AML-193 (cell line): ENCODE measurements at places on chromosomes 5 and 9.

DNA sequence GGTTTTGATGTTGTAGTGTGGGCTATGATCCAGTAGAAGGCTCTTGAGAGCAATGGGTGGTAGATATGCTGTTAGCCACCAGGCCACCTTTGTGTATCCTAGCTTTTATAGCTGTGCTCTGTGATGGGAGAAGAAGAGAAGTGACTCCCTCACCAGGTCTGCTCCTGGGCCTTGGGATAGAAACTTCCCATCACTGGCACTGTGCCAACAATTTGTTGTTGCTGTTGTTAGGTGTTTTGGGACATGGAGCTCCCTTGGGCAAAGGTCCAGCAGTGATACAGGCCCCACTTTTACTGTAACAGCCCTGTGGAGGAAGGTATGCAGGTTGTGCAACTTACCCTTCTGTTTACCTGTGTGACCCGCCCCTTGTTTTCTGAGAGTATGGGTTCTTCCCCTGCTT is 570.9 kb upstream of the GRIN3A start:
- no peak for DNase-seq

DNA sequence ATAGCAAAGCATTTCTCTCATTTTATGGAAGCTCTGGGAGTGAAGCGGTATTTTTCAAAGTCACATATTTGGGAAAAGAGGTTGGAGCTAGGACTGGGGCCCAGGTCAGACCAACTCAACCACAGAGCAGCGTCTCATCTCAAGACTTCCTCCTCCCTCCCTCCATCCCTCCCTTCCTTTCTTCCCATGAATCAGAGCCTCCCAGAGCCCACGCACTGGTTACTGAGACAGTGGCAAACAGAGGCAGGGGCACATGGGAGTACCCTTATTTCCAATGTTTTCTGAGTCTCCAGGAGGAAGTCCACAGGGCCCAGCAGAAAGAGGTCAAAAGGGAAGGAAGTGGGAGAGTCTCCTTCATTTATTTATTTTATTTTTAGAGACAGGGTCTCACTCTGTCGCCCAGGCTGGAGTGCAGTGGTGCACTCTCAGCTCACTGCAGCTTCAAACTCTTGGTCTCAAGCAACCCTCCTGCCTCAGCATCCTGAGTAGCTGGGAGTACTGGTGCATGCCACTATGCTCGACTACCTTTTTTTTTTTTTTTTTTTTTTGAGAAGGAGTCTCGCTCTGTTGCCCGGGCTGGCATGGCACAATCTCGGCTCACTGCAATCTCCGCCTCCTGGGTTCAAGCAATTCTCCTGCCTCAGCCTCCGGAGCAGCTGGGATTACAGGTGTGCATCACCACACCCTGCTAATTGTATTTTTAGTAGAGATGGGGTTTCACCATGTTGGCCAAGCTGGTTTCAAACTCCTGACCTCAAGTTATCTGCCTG is 52.5 kb upstream of the CDKN2AIPNL start:
- no peak for DNase-seq

- no peak for DNase-seq
Measured at GRCh38 chr9:26947736-26948135, 694 bp upstream of the PLAA start.

DNA sequence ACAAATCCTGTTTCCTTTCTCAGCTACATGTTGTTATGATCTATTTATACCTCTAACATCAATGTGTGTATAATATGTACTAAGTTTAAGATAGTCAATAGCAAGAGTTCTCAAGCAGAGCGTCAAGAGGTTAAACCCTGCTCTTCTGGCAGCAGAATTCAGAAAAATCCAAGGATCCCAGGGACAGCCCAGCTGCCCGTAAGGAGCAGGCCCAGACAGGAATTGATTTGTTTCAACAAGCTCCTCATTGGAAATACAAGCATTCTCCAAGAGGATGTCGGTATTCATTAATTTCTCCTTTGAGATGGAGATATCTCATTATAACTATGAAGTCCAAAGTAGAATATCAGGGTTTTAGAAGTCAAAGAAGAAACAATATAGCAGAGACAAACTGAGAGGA is 14.9 kb downstream of the EFNA5 start:
- DNase-seq: no peak

GRCh38 chr5:64165500-64166200 is at the start of gene RNF180:
Gene RNF180 (plus strand): TSS chr5:64165843. CDS start chr5:64200808, 34,965 bp downstream.
- no peak for DNase-seq

- no peak for DNase-seq
Measured at GRCh38 chr5:55250064-55250463, 16.7 kb upstream of the CCNO start.

DNA sequence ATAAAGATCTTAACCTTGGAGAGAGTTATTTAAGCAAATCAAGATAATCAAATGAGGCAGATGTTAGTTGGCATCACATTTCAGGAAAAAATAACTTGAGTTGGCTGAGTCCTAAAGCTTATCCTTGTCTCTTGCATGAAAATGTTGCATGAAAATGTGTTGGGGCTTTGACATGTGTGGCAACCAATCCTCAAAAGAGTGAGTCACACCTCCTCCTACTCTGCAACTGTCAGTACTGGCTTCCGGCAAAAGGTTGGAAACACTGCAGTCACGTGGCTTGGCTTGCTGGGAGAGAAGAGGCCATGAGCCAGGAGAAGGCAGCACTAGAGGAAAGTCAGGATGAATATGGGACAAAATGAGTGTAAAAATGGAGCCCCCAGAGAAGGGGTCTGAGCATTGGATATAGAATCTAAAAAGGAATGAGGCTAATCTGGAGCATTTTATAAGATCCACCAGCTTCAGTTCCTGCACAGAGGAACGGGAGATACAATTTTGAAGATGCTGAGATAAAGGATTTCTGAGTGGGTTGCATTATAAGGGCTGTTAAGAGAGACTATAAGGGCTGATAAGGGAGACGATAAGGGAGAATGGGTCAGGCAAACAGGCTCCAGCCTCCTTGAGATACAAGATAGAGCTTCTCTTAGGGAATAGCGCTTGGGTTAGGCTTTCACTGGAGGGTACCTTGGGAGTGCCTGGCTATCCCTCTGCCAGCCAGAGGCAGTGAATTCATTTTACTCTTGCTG is 43.1 kb downstream of the SPATA31D1 start:
- no peak for DNase-seq

- no peak for DNase-seq
Measured at GRCh38 chr5:16477541-16477940, 11.9 kb upstream of the ZNF622 start.

- DNase-seq: no peak
Measured at GRCh38 chr5:751496-751895, 33.0 kb downstream of the ZDHHC11B start.

- DNase-seq: no peak
Measured at GRCh38 chr5:120544043-120544442, 79.9 kb downstream of the PRR16 start.

DNA sequence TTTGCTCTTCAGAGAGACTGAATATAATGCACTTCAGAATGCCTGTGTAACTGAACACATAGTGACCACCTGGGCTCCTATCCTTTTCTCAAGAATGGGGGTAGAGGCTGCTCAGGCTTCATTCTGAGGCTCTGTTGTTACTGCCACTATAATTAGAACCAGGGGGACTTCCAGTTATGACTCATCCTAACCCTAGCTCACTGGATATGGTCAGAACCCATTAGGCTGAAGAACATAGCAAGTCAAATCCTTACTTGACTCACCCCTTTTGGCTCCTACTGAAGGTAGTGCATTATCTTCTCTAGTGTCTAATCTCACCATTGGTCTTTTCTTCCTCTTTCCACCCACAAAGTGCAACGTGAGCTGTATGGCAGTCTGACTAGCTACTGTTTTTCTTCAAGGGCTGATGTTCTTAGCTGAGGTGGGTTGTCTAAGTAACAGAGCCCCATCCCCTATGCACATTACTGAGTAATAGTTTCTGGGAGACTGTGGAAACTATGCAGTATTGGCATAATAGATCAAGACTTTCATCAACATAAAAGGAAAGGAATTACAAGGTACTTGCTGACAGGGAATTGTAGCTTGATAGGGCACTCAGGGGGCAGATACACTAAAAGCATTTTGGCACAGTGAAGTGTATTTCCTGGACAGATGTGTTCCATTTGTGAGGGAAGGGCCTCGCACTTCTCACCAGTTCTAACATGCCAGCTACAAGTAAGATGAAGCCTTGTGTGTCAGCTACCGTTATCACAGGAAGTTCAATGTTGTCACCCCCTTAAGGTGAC is 431.0 kb upstream of the MEF2C start:
- no peak for DNase-seq

DNA sequence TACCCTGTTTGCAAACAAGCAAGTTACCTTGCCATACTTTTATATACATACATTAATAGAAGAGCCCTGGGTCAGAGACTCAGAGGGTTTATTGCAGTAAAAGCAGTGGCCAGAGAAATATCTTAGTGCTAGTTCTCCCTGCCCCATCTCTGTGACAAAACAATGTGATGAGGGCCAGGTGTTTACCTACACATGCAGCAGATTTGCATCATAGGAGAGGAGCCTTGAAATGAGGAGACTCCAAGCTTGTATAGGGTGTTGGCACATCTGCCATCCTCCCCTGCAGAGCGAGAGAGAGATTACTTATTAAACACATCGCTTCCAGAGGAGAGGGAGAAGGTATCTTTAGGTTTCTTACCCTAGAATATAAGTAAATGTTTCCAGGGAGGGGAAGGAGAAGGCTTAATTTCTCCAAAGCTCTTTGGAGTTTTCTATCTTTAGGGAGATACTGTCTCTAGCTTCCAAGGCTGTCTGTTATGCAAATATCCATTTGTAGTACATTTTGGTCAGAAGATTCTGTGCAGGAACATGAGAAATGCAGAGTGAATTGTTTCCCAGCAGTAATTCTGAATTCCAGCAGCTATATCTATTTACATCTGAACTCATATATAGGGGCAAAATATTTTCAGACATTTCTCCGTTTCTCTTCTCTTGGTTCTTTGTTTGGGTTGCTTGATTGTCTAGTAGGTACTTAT is 15.7 kb downstream of the FER start:
- DNase-seq: no peak

GRCh38 chr5:117249086-117249815 is 674.6 kb upstream of the SEMA6A start:
- no peak for DNase-seq

DNA sequence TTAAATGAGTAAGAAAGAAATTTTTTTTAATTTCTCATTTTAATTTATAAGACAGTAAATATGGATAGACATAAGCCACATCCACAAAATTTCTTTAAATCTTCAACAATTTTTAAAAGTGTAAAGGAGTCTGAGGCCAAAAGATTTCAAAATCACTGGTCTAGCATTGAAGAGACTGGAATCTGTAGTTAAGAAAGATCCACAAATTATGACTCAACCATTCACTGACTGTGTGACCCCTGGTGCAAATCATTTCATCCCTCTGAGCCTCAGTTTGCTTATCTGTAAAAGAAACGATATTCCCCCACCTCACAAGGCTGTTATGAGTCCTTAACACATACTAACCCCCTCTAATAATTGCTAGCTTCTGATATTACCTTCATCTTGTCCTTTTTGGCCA is 98.5 kb downstream of the EBF1 start:
- DNase-seq: no peak

DNA sequence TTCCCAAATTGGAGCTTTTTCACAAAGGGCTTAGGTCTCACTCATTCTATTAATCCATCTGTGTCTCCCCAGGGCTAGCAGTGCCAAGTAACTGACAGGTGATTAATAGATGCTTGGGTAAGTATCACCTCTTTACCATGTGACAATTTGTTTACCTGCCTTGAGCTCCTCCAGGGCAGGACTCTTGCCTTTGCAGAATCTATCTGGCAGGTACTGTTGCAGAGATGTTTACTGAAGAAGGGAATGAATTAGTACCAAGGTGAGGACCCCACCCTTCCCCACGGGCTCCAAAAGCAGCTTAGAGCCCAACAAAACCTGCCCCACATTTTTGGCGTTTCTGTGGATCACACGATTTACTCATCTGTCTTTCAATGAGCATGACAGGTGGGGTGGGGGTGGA is 698 bp upstream of the TGFBI start:
- no peak for DNase-seq

GRCh38 chr5:14039063-14039462 is 94.6 kb upstream of the DNAH5 start:
- DNase-seq: no peak

DNA sequence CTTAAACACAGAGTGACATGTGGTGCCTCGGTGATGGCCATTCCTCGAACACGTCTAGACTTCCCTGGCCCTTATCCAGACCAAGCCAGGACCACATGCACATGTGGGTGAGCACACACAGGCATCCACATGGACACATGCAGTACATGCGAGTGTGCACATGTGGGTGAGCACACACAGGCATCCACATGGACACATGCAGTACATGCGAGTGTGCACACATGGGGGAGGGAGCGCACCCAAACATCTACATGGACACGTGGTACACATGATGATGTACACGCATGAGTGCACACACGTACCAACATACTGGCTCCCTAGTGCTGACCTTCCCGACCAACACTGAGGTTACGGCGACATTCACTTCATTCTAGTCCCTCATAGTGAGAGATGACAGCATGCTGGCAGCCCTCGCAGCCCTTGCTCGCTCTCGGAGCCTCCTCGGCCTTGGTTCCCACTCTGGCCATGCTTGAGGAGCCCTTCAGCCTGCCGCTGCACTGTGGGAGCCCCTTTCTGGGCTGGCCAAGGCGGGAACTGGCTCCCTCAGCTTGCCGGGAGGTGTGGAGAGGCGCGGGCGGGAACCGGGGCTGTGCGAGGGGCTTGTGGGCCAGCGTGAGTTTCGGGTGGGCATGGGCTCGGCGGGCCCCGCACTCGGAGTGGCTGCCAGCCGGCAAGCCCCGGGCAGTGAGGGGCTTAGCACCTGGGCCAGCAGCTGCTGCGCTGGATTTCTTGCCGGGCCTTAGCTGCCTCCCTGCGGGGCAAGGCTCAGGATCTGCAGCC is 186.8 kb downstream of the HSPA4 start:
- DNase-seq: no peak

DNA sequence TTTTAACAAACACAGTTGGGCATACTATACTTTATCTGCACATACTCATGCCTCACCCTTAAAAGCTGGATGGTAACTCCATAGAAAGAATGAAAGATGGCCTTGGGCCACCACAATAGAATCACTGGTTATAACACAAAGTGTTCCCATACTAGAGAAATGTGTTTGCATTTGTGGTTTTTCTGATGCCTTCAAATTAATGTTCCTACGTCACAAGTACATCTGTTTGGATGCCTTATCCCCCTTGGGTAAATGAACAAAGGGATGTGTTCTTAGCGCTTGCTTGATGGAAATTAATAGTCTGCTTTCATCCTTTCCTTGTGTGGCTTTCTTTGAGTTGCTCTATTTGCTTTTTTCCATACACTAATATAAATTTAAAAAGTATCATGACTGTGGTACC is 291.1 kb upstream of the PDE4D start:
- no peak for DNase-seq
